ENCODE measurements at places on chromosomes 2 and 18.

DNA sequence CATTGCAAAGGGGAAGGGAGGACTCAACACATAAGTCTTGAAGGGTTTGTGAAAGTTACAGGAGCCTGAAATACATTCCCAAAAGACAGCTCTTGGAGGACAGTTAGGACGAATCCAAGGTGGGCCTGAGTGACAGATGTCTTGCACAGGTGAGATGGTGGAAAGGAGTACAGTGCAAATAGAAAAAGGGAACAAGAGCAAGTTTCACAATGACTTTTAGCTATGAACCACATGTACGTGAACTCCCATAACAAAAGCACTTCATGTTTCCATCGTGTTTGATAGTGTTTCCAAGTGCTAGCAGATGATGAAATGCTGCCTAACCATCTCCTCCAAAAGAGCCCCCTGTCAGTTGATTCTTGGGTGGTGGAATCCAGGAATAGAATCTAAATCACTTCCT lies 1.8 kb downstream of the IL18RAP start:
- DNase-seq, result peak; percentile 11

GRCh38 chr2:240319855-240320203 lies 115.6 kb upstream of the GPC1 start:
- no peak for DNase-seq

GRCh38 chr2:60570251-60570650 lies 16.8 kb upstream of the BCL11A start:
- DNase-seq, result no peak

DNA sequence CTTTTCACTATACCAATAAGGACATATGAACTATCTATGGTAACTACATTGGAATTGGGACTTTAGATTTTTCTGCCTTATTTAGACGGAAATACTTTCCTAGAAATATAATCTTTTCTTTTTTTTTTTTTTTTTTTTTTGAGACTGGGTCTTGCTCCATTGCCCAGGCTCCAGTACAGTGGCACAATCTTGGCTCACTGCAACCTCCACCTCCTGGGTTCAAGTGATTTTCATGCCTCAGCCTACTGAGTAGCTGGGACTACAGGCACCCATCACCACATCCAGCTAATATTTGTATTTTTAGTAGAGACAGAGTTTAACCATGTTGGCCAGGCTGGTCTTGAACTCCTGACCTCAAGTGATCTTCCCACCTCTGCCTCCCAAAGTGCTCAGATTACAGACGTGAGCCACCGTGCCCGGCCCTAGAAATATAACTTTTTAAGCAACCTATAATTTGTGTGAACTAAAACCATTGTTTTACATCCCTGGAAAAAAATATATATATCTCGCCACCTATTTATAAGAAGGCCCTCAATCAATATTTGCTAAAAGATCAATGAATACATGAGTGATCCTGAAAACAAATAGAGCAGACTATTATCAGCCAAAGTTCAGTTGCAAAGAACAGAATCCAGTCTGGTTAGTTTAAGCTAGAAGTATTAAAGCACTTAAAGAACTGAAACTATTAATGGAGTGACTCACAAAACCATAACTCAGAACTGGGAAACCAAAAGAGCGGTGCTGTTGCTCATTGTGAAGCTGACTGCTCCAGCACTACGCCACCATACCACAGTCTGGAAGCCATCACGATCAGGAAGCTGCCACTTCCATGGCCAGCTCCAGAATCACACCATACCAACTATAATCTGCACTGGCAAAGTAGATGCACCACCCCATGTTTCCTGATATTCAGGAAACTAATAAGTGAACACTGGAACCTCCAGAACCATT lies 8.4 kb upstream of the HNRNPLL start:
- no peak for DNase-seq

- DNase-seq, result no peak
Observed at GRCh38 chr2:184920451-184920965, 322.2 kb downstream of the ZNF804A start.

DNA sequence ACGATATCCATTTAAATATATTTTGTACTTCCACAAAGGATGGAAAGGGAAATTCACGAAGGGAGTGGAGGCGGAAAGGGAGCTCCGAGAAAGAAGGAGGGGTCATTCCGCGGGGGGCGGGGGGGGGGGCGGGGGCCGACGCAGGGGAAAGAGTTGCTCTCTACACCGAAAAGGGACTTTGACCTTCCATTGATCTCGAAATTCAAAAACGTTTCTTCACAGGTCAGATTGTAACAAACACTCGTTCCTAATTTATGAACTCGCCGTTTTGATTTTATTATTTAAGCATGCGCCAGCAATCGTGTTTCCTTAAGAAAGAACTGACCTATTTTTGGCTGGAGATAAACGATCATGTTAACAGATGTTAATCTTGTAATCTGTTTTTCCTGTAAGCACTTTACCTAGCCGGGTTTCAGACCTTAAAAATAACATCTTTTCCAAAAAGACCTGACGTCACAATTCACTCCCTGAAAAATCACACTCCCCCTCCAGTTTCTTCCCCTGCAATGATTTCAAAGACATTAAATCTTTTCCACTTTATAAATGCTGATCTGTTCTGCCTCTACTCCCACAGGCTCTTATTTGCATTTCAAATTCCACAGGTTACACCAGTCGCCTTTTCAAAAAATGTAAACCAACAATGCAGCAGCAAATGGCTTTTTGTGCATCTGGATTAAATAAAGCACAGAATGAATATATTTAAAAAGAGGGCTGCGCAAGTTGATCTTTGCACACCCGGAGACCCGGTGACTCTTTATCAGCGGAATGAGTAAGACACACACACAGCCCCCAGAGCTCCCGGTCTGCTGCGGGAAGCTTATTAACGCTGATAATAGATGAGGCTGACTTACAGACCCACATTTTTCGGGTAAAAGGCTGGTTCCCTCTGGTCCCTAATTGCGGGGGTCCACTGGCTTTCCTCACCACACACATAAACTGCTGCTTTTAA lies 1.6 kb downstream of the ZNF516 start:
- DNase-seq, result no peak

- no peak for DNase-seq
Observed at GRCh38 chr2:133982256-133982655, 271.6 kb upstream of the MGAT5 start.

- no peak for DNase-seq
Observed at GRCh38 chr2:173926875-173927274, 38.3 kb downstream of the SP3 start.

GRCh38 chr18:53772293-53772692 lies 452.2 kb downstream of the MBD2 start:
- DNase-seq, result no peak

DNA sequence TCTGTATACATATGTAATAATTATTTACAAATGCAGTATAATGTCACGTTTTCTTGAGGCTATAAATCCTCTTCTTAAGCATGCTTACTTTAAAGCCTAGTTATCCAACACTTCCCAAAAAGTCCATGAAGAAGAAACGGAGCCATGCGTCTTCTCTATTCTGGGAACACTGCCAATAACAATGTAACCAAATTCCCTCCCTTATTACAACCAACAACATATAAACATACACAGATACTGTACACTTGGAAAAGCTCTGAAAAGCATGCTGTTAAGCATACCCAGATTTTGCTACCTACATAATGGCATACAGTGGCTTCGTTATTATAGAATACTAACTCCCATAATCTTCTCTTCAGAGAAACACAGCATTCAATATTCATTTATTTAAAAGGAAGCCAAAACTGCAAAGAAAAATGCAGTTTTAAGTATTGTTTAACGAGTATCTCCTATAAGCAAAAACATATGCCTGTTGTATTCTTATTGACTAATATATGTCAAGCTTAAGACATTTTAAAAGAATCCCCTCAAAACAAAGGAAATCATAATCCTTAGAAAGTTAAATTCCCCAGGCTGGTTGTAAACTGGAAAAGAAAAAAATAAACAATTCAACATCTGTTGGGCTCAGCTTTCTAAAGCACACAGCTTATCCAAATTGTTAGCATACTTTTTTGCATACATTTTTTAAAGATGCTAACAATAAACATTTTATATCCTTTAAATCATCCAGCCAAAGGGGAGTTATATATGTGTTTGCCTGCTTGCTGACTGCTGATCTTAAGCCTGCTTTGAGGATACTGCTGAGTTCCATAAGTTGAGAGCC lies 83.4 kb downstream of the SLC25A12 start:
- no peak for DNase-seq

- DNase-seq, result no peak
Observed at GRCh38 chr2:210888035-210888434, 331.6 kb downstream of the CPS1 start.

DNA sequence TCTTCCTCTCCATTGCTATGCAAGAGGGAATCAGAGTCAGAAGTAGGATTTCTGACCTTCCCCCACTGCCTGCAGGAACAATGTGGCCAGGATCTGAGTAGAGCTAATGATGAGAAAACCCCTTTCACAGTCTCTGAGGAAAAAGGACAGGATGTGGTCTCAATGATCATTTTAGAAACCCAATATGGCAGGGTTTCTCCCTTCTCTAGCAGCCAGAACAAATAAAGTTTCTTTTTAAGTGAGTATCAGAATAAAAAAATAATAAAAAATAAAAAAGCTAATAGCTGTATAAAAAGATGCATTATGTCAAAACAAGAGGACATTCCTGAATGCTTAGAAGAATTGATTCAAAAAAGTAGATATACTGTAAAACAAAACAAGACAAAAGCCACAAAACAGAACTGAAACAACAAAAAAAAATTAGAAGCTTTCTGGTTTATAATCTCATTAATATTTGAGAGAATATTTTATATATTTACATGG lies 1124.9 kb upstream of the ZEB2 start:
- DNase-seq, result no peak

- peak; percentile 88 for DNase-seq
Observed at GRCh38 chr2:84435345-84436025, 23.6 kb downstream of the SUCLG1 start.

- peak; percentile 90 for DNase-seq
Observed at GRCh38 chr18:74126684-74127655, 20.7 kb downstream of the FBXO15 start.

GRCh38 chr2:42435628-42436027 lies 58.2 kb downstream of the KCNG3 start:
- no peak for DNase-seq

DNA sequence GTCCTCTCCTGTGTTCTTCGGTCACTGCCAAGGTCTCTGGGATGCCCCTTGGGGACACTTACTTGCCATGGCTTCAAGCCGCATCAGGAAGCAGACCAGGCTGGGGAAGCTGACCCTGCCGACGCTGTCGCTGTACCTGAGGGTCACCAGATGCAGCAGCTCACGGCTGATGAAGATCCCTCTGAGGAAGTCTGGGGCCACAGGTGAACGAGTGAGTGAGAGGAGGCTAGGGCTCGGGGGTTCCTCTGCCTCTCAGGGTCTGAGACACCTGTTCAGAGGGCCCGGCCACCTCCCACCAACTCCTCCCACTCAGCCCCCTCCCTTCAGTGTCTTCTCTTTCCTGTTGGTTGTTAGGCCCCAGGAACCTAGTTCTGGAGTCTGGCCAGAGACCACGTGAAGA lies 74.9 kb downstream of the CAPN13 start:
- DNase-seq, result no peak

GRCh38 chr2:224027070-224027469 lies 12.0 kb downstream of the SERPINE2 start:
- no peak for DNase-seq

- no peak for DNase-seq
Observed at GRCh38 chr2:120625865-120626560, 109.7 kb upstream of the GLI2 start.

GRCh38 chr2:149597668-149598326 lies 10.2 kb upstream of the MMADHC start:
- DNase-seq, result peak; percentile 81

DNA sequence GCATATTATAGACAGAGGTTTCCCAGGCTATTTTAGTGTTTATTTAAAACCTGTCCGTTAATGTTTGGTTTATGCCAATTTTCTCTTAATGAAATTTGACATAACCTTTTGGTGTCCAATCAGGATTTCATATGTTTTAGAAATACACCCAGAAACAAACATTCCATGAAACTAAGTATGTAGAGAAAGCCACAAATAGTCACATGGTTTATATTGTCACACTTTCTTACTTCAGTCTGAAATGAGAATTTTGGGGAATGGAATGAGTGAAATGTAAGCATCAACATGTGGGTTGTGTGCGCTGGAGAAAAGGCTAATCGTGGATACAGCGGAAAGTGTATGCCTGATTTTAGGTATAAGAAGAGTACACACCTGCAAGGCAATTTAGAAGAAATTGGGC lies 277.0 kb upstream of the RAB12 start:
- no peak for DNase-seq

All from pons (tissue), 1 donor.